ENCODE measurements at places on chromosomes 16 and 17. TPM values are rescaled to one million over a fixed set of nuclear protein-coding genes. Genes with fewer than 3 reads are reported as not detected.

DNA sequence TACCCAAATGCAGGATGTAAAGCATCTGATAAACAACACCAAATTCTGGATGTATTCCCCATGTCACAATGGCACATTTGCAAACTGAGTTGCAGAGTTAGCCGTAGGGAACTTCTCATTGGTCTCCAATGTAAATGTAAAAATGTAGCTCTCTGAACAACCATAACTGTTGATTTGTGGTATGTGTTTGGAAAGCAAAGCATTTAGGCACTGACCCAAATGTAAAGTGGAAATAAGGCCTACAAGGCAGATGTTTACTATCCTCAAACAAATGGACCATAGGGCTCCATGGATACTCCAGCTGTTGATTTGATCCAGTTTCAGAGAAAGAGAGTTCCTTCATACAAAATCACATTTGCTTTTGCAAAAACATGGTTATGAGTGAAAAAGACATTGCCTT, 223.0 kb upstream of the ELAC2 start:
- DNase-seq = no peak

GRCh38 chr17:72267601-72268000, 146.8 kb downstream of the SOX9 start:
- DNase-seq = no peak

Gene TAT
- total RNA-seq = not detected

Gene FTO
- 98.1 TPM for total RNA-seq
